ENCODE measurements at places on chromosomes 4 and X. TPM values are rescaled to one million over a fixed set of nuclear protein-coding genes. Genes with fewer than 3 reads are reported as not detected.

DNA sequence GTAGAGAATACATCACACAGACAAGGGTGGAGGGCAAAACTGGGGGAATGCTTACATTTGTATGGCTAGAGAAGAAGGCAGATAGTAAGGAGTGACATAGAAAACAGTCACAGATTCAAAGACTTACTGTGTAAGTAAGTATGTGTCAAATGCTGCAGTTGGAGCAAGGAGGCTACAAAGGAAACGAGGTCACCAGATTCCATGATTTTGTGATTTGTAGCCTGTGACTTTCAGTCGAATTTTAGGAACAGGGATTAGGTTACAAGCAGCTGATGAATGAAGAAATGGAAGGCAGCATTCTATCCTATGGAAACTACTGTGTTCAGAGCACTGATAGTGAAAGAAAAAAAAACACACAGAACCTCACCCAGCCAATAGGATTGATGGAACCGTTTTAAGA, 407.9 kb downstream of the IL15 start:
- no peak for DNase-seq

- no peak for DNase-seq
Measured at GRCh38 chr4:121338518-121338917, 42.3 kb downstream of the QRFPR start.

DNA sequence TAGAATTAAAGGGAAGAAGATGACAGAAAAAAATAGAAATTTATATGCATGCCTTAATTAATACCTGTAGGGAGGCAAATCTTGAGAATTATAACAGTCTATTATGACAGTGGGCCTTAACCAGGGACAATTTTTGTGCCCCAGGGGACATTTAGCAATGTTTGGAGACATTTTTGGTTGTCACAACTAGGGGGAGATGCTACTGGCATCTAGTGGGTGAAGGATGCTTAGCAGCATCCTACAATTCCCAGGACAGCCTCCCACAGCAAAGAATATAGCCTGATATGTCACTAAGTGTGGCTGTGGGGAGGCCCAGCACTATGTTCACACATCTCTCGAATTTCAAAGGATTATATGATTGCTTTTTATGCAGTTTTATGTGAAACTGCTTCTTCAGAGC, 10.5 kb downstream of the GPR82 start:
- DNase-seq = peak; percentile 19

- no peak for DNase-seq
Measured at GRCh38 chr4:113437129-113437528, 324.4 kb downstream of the CAMK2D start.

- DNase-seq = no peak
Measured at GRCh38 chrX:107755721-107756120, 19.9 kb downstream of the TSC22D3 start.

GRCh38 chr4:146340798-146341197, 126.5 kb downstream of the REELD1 start:
- DNase-seq = no peak

The FAM53A gene
- total RNA-seq = 7.4 TPM

The MBTPS2 gene
- 3.6 TPM for total RNA-seq

The XAGE1A gene
- not detected for total RNA-seq

All from H7 (cell line).